ENCODE measurements at places on chromosomes 3 and 15.

- no peak for DNase-seq
Observed at GRCh38 chr3:7106635-7107034, 245.7 kb downstream of the GRM7 start.

- no peak for DNase-seq
Observed at GRCh38 chr3:38630606-38631005, 18.9 kb downstream of the SCN5A start.

- no peak for DNase-seq
Observed at GRCh38 chr15:51424780-51425179, 83.3 kb downstream of the GLDN start.

- DNase-seq: no peak
Observed at GRCh38 chr3:87120881-87121280, 106.2 kb upstream of the CHMP2B start.

- no peak for DNase-seq
Observed at GRCh38 chr15:90948506-90948905, 6.2 kb upstream of the RCCD1 start.

DNA sequence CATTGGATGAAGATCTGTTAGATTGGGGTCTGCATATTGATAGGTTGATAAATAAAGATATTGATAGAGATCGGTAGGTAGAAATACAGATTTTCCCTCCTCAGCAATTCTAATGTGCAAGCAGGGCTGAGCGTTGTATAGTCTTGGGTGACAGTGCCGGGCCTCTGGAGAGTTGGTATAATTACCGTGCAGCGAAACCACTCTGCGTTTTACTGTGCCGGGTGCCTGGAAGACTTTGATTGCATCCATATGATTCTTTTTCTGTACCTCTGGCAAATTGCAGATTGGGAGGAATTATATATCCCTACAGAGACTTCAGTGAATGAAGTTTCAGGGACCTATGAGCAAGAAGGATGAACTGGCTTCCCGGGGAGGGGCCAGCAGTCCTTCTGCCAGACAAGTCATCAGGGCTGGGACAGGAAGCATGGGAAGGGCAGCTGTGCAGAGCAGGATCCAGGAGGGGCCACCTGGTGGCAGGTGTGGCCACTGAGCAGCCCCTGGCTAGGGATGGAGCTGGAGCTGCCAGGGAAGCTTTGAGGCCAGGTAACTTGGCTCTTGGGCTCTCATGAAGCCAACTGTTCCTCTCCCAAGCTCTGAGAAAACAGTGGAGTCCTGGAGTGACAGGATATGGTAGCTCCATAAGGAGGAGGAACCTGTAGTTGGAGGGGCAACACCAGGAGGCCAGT lies 132.5 kb downstream of the APBA2 start:
- DNase-seq: no peak

DNA sequence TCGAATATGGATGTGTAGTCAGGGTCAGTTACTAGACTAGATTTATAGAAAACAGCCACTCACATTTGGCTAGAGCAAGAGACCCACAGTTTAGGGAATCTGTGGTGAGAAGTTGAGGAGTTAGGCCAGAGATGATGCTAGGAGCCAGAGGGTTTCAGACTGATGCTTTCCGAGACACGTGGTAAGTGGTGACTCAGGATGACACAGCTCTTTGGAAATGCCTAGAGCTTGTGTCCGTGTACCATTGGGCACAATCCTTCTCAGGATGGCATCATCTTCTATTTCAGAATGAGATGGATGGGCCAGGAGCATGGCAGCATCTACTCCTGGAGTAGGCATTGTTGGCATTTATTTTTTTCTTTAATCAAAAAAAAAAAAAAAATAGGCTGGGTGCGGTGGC lies 28.5 kb downstream of the PTPRG start:
- DNase-seq: no peak

- no peak for DNase-seq
Observed at GRCh38 chr3:24344784-24345439, 149.7 kb downstream of the THRB start.

GRCh38 chr3:53263907-53264306 lies 8.1 kb upstream of the TKT start:
- no peak for DNase-seq

GRCh38 chr3:146191051-146191450 lies 30.1 kb upstream of the PLOD2 start:
- no peak for DNase-seq

DNA sequence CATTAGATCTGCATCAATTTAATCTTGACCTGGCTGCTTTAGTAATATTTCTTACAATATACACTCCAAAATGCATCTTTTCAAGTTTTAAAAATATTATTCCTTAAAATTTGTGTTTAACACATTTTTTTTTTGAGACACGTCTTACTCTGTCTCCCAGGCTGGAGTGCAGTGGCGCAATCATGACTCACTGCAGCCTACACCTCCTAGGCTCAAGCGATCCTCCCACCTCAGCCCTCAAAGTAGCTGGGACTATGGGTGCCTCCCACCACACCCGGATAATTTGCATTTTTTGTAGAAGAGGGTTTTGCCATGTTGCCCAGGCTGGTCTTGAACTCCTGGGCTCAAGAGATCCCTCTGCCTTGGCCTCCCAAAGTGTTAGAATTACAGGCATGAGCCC lies 73.6 kb downstream of the ETV5 start:
- no peak for DNase-seq

DNA sequence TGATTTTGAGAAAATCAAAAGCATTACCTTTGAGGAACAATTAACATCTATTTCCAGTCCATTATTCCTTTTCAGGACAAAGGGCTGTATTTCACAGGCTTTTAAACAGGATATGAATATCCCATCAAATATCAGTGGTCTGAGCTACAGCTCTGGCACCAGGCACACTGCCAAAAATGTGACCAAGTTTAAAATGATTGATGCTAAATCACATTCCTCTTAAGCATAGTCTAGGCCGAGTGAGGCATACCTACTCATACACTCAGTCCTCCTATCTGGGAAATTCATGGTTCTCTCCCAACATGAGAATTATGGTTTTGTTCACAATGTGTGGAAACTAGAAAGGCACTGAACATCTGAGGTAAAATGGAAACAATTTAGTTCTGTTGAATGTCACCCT lies 683.5 kb downstream of the TUSC7 start:
- no peak for DNase-seq

DNA sequence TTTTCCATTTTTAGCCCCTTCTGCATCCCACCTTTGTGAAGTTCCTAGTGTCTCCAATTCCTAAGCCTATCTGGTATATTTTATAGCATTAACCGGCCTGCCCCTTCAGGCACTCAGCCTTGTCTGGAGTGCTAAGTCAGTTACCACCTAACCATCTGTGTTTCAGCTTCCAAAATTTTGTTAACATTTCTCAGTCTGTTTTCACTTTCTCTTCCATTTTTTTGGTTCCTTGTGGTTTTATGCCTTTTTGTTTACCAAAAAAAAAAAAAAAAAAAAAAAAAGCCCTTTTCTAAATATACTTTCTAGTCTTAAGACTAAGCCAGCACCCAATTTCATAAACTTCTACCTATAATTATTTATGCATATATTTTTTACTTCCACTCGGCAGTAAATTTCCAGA lies 92.4 kb downstream of the CSNK1G1 start:
- no peak for DNase-seq

DNA sequence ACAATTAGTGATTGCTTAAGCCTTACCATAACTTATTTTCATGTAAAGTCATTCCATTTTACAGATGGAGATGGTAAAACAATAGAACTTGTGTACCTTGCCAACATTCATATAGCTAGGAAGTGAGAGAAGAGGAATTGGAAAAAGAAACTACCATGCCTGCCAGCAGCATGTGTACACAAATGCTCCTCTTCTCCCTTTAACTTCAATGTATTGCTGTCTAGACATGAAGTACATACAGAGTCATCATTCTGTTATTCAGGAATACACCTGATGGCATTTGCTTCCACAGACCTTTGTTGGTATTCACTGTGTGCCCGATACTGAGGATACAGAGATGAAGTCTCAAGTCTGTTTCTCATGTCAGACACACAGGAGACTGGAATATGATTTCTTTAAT lies 7.1 kb upstream of the TMEM207 start:
- no peak for DNase-seq

- DNase-seq: no peak
Observed at GRCh38 chr3:164468055-164468454, 610.2 kb downstream of the SI start.

DNA sequence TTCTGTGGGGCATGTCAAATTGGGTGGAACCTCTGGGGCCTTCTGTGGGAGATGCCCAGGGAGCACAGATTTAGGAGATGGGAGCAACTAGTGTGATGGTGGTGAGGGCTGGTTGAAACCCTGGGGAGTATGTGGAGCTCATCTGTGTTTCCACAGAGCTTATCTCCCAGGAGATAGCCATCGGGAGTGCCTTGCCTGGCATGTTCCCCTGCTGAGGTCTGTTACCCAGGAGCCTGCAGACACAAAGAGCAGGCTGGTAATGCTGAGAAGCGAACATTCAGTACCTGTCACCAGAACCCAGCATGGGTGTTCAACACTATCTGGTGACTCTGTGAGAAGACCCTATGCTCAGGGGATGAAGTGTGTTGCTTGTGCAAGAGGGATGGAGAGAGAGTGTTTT lies 85.0 kb downstream of the CLSTN2 start:
- DNase-seq: no peak

- DNase-seq: no peak
Observed at GRCh38 chr3:64493149-64493548, 194.7 kb downstream of the ADAMTS9 start.

- no peak for DNase-seq
Observed at GRCh38 chr15:50944672-50945071, 36.2 kb downstream of the AP4E1 start.

GRCh38 chr15:78363381-78363734 lies 23.2 kb downstream of the CRABP1 start:
- DNase-seq: no peak

DNA sequence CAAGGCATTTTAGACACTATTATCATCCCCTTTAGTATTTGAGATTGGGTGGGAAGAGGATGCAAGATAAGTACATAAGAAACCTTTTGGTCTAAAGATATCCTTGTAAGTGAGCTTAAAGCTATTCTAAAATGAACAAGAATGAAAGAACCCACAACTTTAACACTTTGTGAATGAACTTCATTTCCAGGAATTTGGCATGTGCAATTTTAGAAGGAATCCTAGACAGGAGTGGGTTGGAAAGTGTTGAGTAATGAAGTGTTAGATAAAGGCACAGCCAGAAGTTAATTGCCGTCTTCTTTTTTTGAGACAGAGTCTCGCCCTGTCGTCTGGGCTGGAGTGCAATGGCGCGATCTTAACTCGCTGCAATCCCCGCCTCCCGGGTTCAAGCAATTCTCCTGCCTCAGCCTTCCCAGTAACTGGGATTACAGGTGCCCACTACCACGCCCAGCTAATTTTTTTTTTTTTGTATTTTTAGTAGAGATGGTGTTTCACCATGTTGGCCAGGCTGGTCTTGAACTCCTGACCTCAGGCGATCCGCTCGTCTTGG lies 13.2 kb upstream of the TEX9 start:
- DNase-seq: no peak

GRCh38 chr3:186110975-186111974 lies 2.4 kb upstream of the ETV5 start:
- DNase-seq: no peak

DNA sequence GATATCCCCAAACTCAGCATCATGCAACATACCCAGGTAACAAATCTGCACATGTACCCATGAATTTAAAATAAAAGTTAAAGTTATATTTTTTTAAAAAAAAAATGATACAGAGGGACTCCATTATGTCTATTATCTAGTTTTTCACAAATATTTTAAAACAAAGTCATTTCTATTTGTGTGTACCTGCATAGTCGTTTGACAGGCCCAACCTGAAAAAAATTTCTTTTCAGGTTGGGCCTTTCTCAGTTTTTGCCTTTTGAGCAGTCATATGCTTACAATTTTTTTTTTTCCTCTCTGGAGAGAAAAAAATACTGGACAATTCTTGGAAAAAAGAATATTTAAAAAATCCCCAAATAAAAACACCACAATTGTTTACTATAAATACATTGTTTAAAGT lies 459.5 kb downstream of the FOXP1 start:
- no peak for DNase-seq

DNA sequence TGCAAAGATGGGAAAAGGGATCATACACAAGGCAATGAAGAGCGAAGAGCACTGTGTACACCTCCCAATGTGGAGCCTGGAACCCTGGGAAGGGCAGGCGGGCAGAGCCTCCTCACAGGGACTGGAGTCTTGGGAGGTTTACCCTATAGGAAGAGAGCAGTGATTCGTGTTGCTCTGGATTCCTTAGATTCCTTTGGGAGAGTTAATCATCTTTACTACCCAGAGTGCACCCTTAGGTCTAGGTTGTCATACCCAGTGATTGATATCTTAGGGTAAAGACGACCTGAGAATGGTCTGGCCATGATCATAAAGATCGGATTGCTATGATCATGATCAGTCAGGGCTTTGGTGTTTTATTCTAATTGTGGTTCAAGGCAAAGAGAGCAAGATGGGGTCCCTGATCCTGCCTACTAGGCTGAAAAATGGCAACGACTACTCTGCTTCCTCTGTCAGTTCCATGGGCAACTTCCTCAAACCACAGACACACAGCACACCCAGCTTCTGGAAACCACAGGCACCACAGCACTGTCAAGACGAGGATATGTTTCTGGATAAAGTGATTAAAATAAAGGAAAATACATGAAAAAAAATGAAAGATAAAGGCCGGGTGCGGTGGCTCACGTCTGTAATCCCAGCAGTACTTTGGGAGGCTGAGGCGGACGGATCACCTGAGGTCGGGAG lies 20.4 kb upstream of the MAP6D1 start:
- DNase-seq: no peak

GRCh38 chr3:5270666-5271371 lies 83.3 kb downstream of the EDEM1 start:
- no peak for DNase-seq

DNA sequence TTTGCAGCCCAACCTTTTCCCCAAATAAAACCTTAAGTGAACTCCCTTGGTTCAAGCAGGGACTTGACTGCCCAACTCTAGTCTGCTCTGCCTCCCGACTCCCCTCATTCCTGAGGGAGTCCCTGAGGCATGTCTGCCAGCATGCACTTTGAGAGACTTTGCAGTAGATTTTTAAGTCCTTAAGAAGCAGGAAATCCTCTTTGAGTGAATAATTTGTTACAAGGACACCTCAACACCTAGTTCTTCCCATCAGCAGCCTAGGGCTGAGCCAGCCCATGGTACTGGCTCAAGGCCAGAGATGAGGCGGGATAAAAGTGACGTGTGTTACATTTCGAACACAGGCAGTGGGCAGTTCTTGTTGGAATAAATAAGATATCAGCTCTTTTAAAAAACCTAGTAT lies 204.3 kb upstream of the SLC2A2 start:
- no peak for DNase-seq

DNA sequence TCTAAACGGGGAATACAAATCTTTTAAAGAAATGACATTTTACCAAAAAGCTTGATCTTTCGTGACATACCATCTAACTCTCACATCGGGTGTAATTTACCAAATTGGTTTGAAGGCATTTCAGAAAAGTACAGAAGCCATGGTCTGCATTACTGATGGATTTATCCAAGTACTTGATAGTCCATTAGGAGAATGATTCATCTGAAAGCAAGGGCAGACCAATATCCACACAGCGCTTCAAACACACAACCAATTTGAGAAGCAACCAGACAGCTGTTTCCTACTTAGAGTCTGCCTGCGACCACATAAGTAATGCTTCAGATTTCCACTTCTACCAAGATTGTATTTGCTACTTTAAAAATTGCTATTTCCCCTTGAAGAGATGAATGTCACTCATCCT lies 697.6 kb upstream of the ALCAM start:
- no peak for DNase-seq

- DNase-seq: no peak
Observed at GRCh38 chr3:174198199-174198598, 660.9 kb upstream of the NAALADL2 start.

- DNase-seq: no peak
Observed at GRCh38 chr3:172031996-172032395, 7.4 kb upstream of the FNDC3B start.
